NCI-H526 (cell line): ENCODE measurements at places on chromosomes 7 and 10.
A peak's percentile ranks its signal among the peaks of the same experiment; 100 is the strongest.

DNA sequence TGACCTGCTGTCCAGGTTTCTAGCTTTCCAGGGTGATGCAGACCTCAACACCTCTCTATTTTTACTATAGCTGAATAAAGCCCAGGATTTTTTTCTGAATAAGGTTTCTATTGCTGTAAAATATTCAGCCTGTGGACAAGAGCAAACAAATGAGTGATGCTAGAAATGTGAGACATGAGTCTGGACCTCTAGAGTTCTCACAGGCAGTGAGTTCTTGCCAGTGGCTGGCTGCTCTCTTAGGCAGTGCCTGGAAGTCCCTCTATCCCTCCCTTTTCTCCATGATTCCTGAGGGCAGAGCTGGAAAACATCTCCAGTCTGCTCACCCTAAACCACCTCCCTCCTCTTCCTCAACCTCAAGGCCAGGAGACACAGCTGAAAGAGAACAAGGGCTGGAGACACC is 793.8 kb upstream of the IGFBP3 start:
- no peak for DNase-seq

- DNase-seq: no peak
Measured at GRCh38 chr7:112886208-112886607, 96.0 kb upstream of the TMEM168 start.

- no peak for DNase-seq
Measured at GRCh38 chr10:18334116-18334867, 194.1 kb downstream of the CACNB2 start.

- no peak for DNase-seq
Measured at GRCh38 chr10:106996510-106996909, 168.0 kb downstream of the SORCS1 start.

GRCh38 chr10:102581401-102581800 is 62.9 kb upstream of the TRIM8 start:
- DNase-seq: no peak

DNA sequence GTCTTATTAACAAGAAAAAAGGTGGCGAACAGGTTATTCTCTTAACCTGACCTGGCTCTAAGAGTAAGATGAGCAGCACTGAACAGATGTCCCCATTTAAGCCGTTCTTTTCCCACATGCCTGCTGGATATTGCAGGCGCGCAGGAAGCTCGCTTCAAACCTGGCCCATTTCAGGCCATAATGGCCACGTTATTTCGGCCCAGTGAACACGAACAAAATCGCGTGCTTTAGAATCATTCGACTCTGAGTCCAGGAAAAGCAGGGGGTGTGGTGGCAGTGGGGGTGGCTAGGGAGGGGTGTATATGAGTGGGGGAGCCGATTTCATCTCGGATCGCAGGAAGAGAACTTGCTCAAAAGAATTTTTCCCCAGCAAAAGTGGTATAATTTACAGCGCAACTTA is 6.6 kb upstream of the SP8 start:
- no peak for DNase-seq

GRCh38 chr7:155800741-155801267 is 11.5 kb downstream of the SHH start:
- DNase-seq: no peak

- peak; percentile 74 for DNase-seq
Measured at GRCh38 chr7:33459340-33459751, 330.0 kb downstream of the BBS9 start.

DNA sequence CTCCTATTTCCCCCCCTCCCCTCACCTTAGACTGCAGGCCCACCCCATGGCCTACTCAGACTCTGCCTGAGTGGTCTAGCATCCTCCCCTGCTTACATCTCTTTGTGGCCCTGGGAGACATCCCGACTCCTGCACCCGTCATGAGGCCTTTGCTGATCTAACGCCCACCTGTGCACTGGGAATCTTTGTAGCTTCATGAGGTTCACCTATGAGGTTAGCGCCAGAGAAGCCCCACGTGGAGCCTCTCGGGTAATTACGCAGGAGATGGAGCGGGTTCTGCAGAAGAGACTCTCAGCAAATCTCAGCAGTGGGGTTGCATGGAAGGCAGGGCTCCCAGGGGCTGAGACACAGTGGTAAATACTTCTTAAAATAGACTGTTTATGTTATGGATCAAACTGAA is 43.5 kb upstream of the HSPA12A start:
- no peak for DNase-seq

DNA sequence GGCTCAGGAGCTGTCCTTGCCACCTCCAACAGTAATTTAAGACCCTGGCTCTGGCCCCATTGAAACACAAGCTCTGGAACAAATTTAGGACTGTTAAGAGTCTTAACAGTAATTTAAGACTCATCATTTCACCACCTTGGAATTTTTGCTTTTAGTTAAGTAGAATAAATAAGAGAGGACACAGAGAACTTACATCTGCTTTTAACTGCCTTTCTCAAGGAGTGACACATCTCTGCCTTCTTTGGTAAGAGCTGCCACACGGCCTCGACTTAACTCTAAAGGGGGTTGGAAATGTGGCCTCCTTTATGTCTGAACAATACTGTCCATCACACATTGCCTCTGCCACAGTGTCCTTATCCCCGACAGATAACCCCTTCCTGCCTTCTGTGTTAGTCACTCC is 77.9 kb downstream of the HERPUD2 start:
- no peak for DNase-seq

DNA sequence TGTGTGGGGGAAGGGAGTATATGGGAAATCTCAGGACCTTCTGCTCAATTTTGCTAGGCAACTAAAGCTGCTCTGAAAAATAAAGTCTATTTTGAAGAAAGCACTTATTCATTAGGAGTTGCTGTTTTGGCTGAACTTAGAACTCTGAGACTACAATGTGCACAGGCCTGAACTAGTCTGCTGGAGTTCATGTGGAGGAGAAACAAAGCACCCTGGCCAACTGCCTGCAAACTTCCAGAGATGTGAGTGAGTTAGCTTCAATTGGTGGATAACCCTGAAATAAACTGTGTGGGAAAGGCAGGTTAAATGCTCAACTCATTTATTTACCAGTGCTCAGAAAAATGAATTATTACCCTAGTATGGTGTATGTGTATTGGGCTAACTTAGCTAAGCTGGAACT is 17.3 kb upstream of the FAM241B start:
- no peak for DNase-seq

GRCh38 chr7:1297017-1297960 is 64.6 kb downstream of the UNCX start:
- peak; percentile 48 for DNase-seq
